ENCODE measurements at places on chromosomes 7 and 10. TPM values are rescaled to one million over a fixed set of nuclear protein-coding genes. Genes with fewer than 3 reads are reported as not detected.

Gene NPY4R2
- not detected for total RNA-seq

Gene AFAP1L2
- 4.8 TPM for total RNA-seq

Gene PPIA
- total RNA-seq, result 2,621 TPM

Gene BAIAP2L1
- total RNA-seq, result 1.0 TPM

Gene HOGA1
- not detected for total RNA-seq

Gene ASZ1
- not detected for total RNA-seq

Gene GPR141
- not detected for total RNA-seq

- peaks cover 78% of the 10 kb centered on the region for H3K27me3 ChIP-seq
- H3K36me3 ChIP-seq, result no peaks in the 10 kb centered on the region
- no peak overlapping the region for H3K27ac ChIP-seq
Measured at GRCh38 chr10:100829933-100830727, 82.6 kb upstream of the SLF2 start.

DNA sequence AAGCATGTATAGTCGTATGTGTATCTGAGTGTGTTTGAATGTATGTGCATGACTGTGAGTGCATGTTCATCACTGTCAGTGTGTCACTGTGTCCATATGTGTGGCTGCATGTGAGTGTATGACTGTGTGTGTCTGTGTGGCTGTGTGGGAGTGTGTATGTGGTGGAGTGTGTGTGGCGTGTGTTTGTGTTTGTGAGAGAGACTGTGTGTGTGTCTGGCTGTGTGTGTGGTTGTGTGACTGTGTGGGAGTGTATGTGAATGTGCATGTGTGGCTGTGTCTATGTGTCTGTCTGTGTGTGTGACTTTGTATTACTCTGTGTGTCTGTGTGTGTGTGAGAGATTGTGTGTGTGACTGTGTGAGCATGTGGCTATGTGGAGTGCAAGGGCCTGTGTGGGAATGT lies 502.4 kb downstream of the DNAJB6 start:
- no peak for DNase-seq
- no peak overlapping the region for H3K27ac ChIP-seq
- H3K4me3 ChIP-seq, result no peak overlapping the region
- no peaks in the 10 kb centered on the region for H3K4me1 ChIP-seq
- H3K36me3 ChIP-seq, result no peaks in the 10 kb centered on the region
- no peaks in the 10 kb centered on the region for H3K27me3 ChIP-seq

GRCh38 chr7:6171532-6172223 lies 100.7 kb downstream of the CYTH3 start:
- H3K27ac ChIP-seq, result no peak overlapping the region
- no peak for DNase-seq
- no peak overlapping the region for H3K4me3 ChIP-seq
- H3K27me3 ChIP-seq, result no peaks in the 10 kb centered on the region

- H3K27ac ChIP-seq, result no peak overlapping the region
- DNase-seq, result no peak
- no peaks in the 10 kb centered on the region for H3K4me1 ChIP-seq
- no peak overlapping the region for H3K4me3 ChIP-seq
- no peaks in the 10 kb centered on the region for H3K36me3 ChIP-seq
- H3K27me3 ChIP-seq, result peaks cover 12% of the 10 kb centered on the region
Measured at GRCh38 chr7:22417349-22417748, 60.4 kb upstream of the RAPGEF5 start.

GRCh38 chr7:41385996-41386395 lies 316.9 kb downstream of the INHBA start:
- no peaks in the 10 kb centered on the region for H3K27me3 ChIP-seq
- no peak for DNase-seq
- no peak overlapping the region for H3K27ac ChIP-seq
- no peaks in the 10 kb centered on the region for H3K36me3 ChIP-seq
- no peak overlapping the region for H3K4me3 ChIP-seq

DNA sequence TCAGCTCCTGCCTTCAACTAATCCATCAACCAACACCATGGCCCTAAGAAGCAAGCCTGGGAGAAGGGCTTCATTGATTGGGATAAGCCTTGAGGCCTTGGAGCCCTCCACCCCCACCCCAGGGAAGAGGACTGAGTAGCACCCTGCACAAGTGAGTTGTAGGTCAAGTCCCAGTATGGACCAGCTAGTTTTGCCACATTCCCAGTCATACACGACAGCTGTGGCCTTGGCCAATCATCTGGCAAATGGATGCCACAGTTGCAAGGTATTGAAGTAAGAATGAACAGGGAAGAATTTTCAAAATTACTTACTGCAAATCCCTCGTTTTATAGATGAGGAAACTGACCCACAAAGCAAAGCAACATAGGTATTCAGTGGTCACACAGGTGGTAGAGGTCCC lies 109.7 kb downstream of the STRA8 start:
- H3K4me1 ChIP-seq, result no peaks in the 10 kb centered on the region
- H3K36me3 ChIP-seq, result no peaks in the 10 kb centered on the region
- no peak overlapping the region for H3K27ac ChIP-seq
- peaks cover 4% of the 10 kb centered on the region for H3K27me3 ChIP-seq
- H3K4me3 ChIP-seq, result no peak overlapping the region
- DNase-seq, result no peak

DNA sequence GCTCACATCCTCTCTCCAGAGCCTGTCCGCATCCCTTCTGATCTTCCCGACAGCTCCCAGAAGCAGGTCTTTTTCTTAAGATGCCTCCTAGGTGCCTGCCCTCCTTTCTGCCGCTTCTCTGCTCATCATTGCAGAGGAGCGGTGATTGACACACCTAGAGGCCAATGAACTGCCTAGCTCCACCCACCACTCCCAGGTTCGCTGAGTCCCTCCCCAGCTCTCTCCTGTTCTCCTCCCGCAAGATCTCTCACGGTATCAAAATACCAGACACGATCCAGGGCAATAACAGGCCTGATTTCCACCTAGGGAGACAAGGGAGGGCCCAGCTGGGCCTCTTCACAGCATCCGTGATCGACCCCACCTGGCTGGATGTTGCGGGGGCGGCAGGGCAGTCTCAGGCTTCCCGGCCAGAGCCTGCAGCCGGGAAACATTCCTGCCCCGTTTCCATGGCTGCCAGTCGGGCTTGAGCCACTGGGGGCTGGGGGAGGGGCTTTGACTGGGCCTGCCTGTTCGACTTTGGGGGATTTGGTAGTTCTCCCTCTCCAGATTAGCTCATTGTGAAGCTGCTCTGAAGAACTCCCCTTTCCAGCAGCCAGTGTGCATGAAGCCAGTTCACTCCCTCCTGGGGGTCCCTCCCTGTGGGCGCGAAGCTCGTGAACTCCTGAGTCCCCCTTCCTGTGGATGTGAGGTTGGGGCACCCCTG lies 373.5 kb downstream of the RPS24 start:
- peak; percentile 64 for DNase-seq
- H3K36me3 ChIP-seq, result no peaks in the 10 kb centered on the region
- no peak overlapping the region for H3K27ac ChIP-seq
- peaks cover 9% of the 10 kb centered on the region for H3K4me1 ChIP-seq

Data from activated CD8-positive, alpha-beta T cell treated with anti-CD3 and anti-CD28 coated beads, Interleukin-2, amount 10 ng/mL, durations not matched to agents 7 days and 5 days (primary cell).